ENCODE measurements at places on chromosomes 7 and 10.

GRCh38 chr10:46263831-46264268 lies 22.9 kb upstream of the ANTXRL start:
- no peak overlapping the region for H3K27ac ChIP-seq
- no peaks in the 10 kb centered on the region for H3K36me3 ChIP-seq
- peaks cover 11% of the 10 kb centered on the region for H3K4me1 ChIP-seq
- no peak for DNase-seq

GRCh38 chr10:8663131-8663530 lies 608.6 kb downstream of the GATA3 start:
- no peak overlapping the region for H3K27ac ChIP-seq
- DNase-seq: no peak
- no peaks in the 10 kb centered on the region for H3K4me1 ChIP-seq
- no peaks in the 10 kb centered on the region for H3K27me3 ChIP-seq

DNA sequence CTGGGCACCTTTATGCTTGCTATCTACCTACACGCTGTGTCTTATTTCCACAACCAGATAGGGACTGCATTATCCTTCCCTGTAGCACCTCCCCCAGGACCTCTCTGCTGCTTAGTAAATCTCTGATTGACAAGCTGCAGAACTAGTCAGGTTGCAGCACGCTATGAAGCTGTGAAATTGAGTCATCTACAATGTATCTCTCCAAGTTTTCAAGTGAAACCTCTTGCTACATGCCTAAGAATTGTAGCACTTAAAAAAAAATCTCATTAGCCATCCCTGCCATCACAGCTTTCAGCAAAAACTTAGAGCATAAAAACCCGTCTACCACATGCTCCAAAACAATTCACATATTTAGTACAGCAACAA lies 69.7 kb upstream of the FGFR2 start:
- H3K4me1 ChIP-seq: peaks cover 6% of the 10 kb centered on the region
- no peak for DNase-seq
- H3K36me3 ChIP-seq: no peaks in the 10 kb centered on the region
- peak overlapping the region; percentile 5 for H3K27ac ChIP-seq
- H3K4me3 ChIP-seq: peak overlapping the region; percentile 2

DNA sequence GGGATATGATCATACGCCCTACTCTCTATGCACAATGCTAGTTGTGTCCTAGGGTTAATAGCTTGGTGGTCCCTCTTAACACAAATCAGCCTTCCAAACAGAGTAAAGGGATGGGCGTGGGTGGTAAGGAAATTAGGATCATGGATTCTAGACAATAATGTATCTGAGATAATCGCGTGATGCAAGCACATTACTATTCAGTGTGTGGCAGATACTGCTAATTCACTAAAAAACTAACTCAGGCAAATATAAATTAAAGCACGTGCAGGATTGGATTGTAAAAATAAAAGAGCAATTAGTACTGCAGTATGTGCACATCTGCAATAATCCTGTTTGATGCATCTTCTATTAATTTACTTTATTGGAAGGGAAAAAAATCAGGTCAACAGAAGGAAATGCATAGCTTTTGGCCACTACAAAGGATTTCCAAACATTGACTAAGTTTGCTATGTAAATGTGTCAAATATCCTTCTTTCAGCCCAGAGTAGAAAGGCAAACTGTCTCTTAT lies 22.0 kb downstream of the TWIST1 start:
- H3K4me3 ChIP-seq: no peak overlapping the region
- peaks cover under 1% of the 10 kb centered on the region for H3K27me3 ChIP-seq
- H3K36me3 ChIP-seq: no peaks in the 10 kb centered on the region
- H3K27ac ChIP-seq: no peak overlapping the region
- no peaks in the 10 kb centered on the region for H3K4me1 ChIP-seq
- DNase-seq: no peak

DNA sequence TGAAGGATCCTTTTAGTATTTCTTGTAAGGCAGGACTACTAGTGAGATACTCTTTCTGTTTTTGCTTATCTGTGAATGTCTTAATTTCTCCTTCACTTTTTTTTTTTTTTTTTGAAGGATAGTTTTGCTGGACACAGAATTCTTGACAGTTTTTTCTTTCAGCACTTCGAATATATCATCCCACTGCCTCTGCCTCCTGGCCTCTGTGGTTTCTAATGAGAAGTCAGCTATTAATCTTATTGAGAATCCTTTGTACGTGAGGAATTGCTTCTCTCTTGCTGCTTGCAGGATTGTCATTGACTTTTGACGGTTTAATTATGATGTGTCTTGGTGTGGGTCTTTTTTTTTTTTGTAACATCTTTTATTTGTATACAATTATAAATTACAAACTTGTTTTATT lies 12.6 kb upstream of the WAC start:
- DNase-seq: no peak
- no peaks in the 10 kb centered on the region for H3K4me1 ChIP-seq
- peaks cover 16% of the 10 kb centered on the region for H3K36me3 ChIP-seq
- no peak overlapping the region for H3K4me3 ChIP-seq
- no peak overlapping the region for H3K27ac ChIP-seq

Data from glutamatergic neuron (in vitro differentiated cells).